ENCODE measurements at places on chromosomes 11 and 22. TPM values are rescaled to one million over a fixed set of nuclear protein-coding genes. Genes with fewer than 3 reads are reported as not detected.
A peak's percentile ranks its signal among the peaks of the same experiment; 100 is the strongest.

VPS51 gene
- 27.0 TPM for polyA plus RNA-seq

DNA sequence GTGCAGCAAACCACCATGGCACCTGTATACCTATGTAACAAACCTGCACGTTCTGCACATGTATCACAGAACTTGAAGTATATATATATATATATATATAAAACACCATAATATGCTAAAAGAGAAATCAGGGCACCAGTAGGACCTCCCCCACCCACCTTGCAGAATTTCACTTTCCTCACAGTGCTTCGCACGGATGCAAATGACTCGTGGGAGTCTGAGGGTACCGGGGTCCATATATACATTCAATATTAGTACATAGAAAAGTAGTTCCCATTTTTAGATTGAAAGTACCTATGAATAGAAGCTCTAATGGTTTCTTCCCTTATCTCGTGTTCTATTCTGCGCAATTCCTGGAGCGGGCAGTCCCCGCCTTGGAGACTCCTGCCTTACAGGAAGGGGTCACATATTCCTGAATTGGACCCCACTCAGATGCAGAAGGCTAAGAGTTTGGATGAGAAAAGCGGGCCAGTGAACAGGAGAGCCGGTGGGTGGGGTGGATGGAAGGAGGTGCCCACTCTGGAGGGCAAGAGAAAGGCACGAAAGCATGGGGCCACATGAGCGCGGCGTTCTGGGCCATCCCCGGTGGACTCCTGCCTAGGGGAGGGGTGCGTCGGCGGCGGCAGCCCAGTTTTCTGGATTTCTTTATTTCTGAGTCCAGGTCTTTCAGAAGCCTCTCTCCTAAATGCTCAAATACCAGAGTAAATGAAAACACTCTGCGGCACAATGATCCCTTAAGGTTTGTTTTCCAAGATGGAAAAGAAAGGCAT lies 136.3 kb downstream of the ETS1 start:
- no peak for DNase-seq

- DNase-seq: peak; percentile 1
Observed at GRCh38 chr11:14541192-14541947, 21.2 kb upstream of the PSMA1 start.

RGL4 gene
- polyA plus RNA-seq: not detected

PDGFD gene
- 1.3 TPM for polyA plus RNA-seq

DNA sequence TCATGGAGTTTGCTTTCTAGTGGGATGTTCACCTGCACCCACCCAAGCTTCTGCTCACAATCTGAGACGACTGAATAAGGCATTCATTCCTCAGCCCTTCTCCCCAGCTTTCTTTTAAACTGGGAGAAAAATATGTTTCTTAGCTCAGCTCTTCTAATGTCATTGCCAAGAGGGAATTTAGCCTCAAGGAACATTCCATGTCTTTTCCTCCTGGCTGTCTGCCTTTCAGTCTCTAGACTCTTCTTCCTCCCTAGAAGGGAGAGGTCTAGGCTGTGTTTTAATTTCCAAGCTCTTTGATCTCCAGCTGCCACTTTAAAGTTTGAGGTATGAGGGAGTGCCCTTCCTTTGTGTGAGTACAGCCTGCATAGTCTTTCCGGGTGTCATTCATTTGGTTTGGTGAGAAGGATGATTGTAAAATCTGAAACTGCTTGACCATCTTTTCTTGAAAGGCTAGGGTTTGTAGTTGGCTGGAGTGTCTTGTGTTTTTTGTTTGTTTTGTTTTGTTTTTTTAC lies 11.7 kb upstream of the HTATIP2 start:
- no peak for DNase-seq

- DNase-seq: no peak
Observed at GRCh38 chr22:49547751-49548239, 279.9 kb downstream of the BRD1 start.

DNA sequence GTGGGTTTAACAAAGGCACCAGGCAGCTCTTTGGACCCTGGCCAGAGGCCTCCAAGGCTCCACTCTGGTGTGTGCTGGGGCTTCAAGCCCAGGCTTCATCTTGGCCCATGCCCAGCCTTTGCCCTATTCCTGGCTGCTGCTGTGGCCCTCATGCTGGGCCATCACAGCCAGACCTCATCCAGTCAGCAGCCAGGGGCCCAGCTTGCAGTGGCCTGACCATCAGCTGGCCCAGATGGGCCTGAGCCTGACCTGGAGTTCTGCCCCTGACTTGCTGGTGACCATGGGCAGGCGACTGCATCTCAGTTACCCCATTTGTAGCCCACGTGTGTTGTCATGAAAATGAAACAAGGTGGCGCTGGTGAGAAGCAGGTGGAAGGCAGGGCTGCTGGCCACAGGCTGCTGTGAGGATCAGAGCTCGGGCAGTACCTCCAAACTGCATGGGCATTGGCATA lies 76.1 kb downstream of the MED15 start:
- no peak for DNase-seq

DNA sequence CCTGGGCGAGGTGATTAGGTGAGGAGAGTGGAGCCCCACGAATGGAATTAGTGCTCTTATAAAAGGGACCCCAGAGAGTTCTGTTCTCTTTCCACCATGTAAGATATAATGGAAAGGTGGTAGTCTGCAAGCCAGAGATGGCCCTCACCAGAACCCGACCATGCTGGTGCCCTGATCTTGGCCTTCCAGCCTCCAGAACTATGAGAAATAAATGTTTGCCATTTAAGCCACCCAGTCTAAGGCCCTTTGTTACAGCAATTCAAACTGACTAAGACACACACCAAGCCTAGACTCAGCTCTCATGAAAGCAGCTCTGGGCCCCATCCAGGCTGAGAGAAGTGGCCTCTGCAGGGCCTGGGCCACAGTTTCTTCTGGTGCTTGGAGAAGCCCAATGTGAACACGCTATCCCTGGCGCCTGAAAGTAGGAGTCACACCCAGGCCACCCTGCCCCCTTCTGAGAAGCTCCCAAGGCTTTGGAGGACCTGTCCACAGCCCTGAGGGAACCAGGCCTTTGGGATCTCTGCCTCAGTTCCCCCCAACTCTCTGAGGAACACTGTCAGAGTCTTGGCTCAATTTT lies 35.3 kb upstream of the LYVE1 start:
- DNase-seq: no peak

DTX4 gene
- polyA plus RNA-seq: 1.2 TPM

GRCh38 chr11:30876663-30877396 lies 290.7 kb upstream of the MPPED2 start:
- DNase-seq: peak; percentile 54

DNA sequence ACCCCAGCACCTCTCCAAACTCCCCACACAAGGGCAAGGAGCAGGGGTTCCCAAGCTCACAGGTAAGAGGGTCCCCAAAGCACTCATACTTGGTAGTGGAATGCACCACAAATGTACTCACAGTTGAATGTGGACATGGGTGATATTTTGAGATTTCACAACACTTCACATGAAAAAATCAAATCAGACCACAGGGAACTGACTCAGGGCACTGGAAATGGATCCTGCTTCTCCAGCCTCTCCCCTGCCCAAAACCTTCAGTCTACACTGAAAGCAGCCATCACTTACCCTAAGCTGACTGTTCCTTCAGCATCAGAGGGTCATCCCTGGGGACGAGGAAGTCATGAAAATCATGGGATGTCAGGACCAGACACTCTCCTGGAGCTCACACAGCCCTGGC lies 40.2 kb downstream of the SCGB1A1 start:
- DNase-seq: peak; percentile 18

- peak; percentile 35 for DNase-seq
Observed at GRCh38 chr11:103434073-103434411, 324.8 kb downstream of the DYNC2H1 start.

SLC17A6 gene
- polyA plus RNA-seq: not detected

DNA sequence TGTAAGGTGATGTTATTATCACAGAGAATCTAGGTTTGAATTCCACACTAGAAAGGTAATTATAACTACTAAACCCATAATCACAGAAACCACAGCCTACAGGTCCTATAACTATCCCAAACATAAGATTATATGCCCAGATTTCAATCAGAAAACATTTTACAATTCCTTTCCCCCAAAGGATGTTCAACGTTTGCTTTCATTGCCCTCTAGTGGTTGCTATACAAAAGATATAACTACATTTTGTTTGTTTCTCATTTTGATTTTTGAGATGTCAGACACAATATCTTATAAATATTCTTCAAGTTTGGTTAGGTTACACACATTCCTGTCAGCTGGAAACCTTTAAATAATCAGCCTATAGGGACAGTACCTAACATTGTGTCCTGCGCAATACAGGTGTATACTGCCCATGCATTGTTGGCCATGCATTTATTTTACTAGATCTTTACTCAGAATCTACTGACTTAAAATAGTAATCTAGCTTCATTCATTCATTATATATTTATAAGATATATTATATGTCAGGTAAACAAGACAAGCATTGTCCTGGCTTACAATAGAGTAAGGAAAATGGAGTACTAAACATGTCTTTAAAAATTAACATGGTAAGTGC lies 530.5 kb upstream of the CCDC90B start:
- DNase-seq: peak; percentile 55

GRCh38 chr11:22786475-22786874 lies 43.1 kb downstream of the SVIP start:
- no peak for DNase-seq

GRCh38 chr11:95372097-95372656 lies 141.2 kb upstream of the SESN3 start:
- no peak for DNase-seq

DNA sequence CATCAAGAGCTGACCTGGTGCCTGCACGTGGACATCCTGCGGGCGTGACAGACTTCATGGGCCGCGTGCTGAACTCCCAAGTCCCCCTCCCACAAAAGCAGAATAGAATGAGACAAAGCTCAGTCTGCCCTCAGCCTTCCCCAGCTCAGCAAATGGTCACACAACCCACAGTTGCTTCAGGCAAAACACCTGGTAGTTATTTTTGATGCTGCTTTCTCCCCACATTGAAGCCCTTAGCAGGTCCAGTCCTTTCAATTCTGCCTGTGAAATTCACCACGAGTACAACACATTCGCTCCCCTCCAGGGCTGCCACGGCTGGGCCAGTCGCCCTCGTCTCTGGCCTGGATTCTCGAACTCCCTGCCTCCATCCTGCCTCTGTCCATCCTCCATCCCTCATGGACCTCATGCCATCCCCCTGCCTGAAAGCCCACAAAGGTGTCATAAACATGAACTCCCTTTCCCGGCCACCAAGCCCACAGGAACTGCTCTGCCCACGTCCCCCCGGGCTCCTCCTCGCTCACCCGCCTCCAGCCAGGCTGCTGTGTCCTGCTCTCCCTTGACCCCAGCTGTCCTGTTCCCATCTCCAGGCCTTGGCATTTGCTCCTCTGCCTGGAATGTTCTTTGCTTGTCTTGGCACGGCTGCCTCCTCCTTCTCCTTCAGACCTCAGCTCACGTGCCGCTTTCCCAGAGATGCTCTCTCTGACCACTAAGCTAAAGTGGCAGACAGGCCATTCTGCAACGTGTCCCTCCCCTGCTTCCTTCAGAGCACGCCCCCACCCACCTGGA lies 42.1 kb downstream of the SCUBE1 start:
- DNase-seq: no peak

TMPRSS13 gene
- polyA plus RNA-seq: not detected

DNA sequence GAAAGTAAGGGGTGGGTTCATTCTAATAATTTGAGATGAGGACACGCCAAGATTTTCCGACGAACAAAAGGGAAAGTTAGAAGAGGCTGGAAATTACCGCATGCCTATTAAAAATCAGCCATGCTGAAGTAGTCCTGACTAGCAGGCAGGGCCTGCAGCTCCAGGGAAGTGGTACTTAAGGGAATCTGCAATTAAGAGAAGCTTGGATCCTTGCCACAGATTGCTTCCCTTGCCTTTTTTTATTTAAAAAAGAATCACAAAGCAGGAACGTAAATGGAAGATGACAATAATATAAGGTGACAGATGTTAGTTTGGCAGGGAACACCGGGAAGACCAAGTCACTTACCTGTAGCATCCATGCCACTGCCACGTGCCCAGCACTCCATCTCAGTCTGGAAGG lies 359.3 kb downstream of the CADM1 start:
- no peak for DNase-seq

HBB gene
- polyA plus RNA-seq: 0.22 TPM

- DNase-seq: no peak
Observed at GRCh38 chr22:35491908-35492380, 48.7 kb upstream of the RASD2 start.

SVIP gene
- polyA plus RNA-seq: 6.0 TPM

ACO2 gene
- 37.6 TPM for polyA plus RNA-seq

GRCh38 chr22:24591286-24591830 lies 1.5 kb downstream of the LRRC75B start:
- DNase-seq: no peak

KCNJ11 gene
- polyA plus RNA-seq: not detected

GRCh38 chr22:36757668-36758211 lies 18.2 kb downstream of the IFT27 start:
- peak; percentile 54 for DNase-seq

DNA sequence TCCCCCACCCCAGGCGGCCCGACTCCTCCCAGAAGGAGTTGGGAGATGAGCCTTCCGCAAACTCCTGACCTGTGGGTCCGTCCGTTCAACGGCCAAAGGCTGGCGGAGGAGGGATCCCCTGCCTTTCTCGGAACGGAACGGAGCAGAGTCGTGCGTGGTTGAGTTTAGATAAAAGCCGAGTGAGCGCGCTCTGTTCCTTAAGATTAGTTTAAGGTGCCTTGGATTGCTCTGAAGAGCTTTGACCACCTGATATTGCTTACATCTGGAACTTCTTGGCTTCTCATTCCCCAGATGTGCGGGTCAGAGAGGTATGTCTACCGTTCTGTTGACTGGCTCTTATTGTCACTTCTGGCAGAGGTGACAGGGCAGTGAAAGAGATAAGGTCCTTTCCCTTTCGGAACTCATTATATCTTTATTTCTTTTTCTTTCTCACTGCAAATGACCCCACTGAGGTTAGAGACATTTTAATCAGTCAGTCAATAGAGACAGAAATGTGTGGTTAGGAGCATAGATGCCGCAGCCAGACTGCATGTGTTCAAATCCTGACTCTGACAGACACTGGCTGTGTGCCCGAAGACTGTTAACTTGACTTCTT lies at the start of gene TRIM6:
Gene TRIM6, plus strand, starts transcription at position 31 of the 595 bp plus-strand sequence. Its CDS starts 261 bp downstream, at position 292.
- DNase-seq: peak; percentile 31

GRCh38 chr11:1660111-1660867 lies 30.7 kb downstream of the KRTAP5-5 start:
- no peak for DNase-seq

- peak; percentile 60 for DNase-seq
Observed at GRCh38 chr11:86570020-86570419, 102.4 kb downstream of the ME3 start.

DEUP1 gene
- polyA plus RNA-seq: not detected

GRCh38 chr11:29002816-29003215 lies 894.6 kb downstream of the METTL15 start:
- no peak for DNase-seq

Measured in fibroblast of lung (primary cell).